Cerebellar nuclear complex (tissue), 1 donor: ENCODE measurements at places on chromosomes 6 and 20.
A peak's percentile ranks its signal among the peaks of the same experiment; 100 is the strongest.

- DNase-seq, result no peak
These were observed 191.0 kb downstream of the QKI start for GRCh38 chr6:163605385-163606097.

DNA sequence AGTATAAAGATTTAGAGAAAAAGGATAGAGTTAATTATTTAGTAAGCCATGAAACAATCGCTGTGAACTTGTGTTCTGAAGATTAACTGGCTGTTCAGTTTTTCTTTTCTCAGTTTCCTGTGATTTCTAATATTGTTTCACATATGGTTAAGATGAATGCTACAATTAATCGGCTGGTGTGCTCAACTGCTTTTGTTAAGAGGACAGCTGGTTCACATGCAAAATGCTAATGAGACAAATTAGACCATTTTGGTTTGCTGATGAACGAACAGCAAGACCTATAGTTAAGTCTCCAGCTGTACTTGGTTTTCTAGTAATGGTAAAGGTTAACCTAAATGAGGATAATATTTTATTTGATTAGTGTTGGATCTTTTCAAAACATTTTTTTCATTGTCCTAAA, 10.8 kb upstream of the NHSL1 start:
- DNase-seq, result no peak

GRCh38 chr6:29479560-29479959, 8.2 kb downstream of the MAS1L start:
- no peak for DNase-seq

DNA sequence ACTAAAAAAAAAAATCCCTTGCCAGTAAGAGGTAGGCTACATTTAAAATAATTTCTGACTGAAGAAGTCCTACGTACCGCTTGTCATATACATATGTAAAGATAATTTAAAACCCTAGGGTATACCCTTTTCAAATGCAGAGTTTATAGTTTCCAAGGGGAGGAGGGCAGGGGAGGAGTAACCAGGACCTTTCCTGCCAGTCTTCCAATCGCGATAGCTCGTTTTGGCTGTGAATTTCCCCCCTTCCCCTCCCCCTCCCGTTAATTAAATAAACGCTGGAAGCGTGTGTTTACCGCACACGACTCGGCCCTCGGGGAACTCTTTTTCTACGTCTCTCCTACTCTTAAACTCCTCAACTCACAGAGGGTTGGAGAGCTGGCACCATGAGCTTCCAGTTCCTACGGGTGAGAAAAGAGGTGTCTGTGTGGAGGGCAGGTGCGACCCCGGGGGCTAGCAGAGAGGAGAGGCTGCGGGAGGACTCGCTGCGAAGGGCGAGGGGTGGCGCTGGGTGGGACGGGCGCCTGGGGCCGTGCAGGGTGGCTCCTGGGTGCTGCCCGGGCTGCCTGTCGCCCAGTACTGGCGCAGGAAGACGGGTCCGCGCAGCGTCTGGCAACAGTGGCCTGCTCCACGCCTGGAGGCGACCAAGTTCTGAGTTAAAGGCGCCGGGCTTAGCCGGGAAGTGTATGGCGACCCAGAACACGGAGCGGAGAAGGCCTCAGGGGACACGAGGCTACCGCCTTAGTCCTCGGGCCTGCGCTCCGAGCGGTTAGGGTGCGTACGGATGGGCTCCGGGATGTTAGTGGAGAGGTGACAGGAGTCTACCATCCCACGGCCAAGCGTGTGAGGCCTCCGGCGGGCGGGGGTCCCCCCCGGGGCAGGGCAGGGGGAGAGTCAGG, 4.1 kb upstream of the TFAP2C start:
- no peak for DNase-seq

DNA sequence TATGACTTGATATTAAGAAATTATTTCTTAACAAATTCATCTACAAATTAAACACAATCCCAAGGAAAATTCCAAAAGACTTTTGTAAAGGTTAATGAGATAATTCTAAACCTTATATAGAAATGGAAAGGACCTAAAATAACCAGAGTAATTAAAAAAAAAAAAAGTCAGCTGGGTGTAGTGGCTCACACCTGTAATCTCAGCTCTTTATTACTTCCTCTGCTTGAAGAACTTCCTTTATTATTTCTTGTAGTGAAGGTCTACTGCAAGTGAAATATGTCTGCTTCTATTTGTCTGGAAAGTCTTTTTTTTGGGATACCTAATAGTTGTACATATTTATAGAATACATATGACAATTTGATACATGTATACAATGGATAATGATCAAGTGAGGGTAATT, 20.2 kb upstream of the BLCAP start:
- DNase-seq, result no peak

DNA sequence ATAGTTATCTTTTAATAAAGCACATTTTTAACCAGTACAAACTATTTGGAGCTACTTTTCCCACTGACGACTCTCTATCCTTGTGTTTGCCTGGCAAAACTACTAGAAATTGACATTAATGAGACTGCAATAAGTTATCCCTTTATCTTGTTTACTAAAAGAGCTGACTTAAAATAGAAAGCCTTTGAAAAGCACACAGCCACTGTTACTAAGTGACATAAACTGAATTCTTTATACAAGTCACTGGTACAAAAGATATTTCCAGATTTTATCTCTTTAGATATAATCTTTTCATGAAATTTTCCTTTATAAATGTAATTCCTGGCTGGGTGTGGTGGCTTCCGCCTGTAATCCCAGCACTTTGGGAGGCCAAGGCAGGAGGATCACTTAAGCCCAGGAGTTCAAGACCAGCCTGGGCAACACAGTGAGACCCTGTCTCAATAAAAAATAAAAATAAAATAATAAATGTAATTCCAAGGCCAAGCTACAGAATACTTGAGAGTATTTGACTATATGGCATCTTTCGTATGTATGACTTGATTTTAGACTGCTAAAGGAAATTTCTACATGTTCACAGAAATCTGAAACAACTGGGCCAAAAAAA, 9.5 kb downstream of the MBOAT1 start:
- DNase-seq, result no peak

- peak; percentile 41 for DNase-seq
These were observed at the start of gene ID1 for GRCh38 chr20:31605031-31605901. Gene ID1, plus strand, starts transcription at chr20:31605289. Its CDS starts 99 bp downstream, at chr20:31605388.

DNA sequence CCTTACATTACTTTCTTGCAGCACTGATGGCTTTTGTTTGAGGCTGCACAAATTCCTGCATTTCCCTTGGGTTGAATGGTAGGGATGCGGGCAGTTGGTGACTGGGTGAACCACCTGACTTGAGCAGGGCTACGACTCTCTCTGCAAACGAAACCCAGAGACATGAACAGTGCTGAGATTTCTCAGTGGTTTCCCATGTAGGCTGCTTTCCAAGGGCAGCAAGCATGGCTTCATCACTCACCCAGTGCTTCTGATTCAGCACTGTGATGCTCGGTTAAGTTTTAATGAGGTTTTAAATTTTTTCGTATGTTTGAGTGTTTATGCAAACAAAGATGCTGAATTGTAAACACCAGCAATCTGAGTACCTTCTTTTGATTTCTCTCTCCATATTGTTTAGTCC, 127.2 kb downstream of the MTHFD1L start:
- no peak for DNase-seq
